NCI-H2081 treated with DMSO at 0.1 percent for 48 hours (cell line): ENCODE measurements at places on chromosomes 16 and 17.

DNA sequence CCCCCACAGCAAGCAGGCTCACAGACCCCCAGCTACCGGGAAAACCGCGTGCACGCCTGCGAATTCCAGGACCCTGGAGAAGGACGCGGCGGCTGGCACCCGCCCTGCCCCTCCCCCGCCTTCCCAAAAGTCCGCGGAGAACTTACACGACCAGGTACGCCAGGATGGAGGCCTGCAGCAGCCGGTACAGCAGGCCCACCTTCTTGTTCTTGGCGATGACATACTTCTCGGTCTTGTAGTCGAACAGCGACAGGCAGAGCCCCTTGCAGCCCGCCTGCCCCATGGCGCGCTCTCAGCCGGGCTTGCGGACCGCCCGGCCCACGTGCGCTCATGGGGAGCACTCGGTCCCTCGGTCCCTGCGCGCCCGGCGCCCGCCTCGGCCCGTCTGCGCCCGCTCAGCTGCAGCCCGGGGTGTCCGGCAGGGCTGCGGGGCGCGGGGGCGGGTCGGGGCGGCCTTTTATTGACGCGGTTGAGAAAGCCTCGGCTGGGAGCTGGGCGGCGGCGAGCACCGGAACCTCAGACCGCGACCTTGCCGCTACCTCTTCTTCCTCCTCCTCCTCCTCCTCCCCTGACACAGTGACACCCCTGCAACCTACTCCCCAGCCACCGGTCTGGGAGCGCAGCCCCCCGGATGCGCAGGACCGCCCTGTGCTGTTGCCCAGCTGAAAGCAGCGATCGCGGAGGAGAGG lies at the start of gene P2RX5:
Gene P2RX5, minus strand, starts transcription at position 433 of the 689 bp plus-strand sequence. Its CDS starts 150 bp downstream, at position 283.
- DNase-seq, result no peak

DNA sequence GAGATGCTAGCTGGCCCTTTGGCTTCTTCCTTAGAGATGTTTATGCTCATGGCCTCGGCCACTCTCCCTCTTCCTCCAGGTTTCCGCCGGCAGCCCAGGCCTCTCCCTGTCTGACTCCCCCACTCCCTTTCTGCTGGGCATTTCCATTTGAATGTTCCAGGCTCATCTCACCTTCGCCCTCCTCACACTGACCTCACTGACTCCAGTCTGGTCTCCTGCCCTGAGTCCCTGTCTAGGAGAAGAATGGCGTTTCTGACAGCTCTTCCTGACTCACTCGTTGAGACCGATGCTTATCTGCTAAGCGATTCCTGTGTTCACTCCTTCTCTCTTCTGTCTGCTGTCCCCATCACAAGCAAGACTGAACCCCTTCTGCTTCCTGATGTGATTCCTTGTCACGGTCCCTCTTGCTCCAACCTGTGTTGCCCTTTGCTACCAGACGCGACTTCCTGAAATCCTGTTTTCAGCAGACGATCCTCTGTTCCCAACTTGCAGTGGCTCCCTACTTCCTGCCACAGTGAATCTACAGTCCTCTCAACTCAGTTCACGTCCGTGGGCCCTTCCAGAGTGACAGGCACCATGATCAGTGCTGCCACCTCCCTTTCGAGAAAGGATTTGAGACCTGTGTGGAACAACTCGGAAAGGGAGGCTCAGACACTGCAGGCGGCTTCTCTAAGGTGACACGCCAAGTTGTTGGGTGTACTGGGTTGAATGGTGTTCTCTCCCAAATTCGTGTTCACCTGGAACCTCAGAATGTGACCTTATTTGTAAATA lies 176.4 kb downstream of the MSI2 start:
- DNase-seq, result no peak

- DNase-seq, result no peak
Observed at GRCh38 chr16:69318177-69318910, 7.2 kb downstream of the VPS4A start.

DNA sequence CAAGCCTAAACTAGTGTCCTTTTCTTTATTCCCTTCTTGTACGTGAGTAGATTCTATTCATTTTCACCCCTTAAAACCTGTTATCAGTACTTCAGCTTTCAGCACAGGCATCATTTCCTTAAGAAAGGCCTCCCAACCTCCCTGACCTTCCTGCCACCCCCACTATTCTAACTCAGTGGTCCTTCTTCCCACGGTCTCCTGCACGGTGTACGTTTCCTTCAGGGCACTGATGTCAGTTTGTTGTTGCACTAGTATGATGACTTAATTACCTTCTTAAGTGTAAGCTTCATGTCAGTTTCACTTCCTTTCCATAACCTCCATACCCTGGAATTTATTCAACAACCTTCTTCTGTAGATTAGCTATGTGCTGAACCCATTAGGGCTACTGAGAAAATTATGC lies 484.2 kb downstream of the HS3ST4 start:
- no peak for DNase-seq

- no peak for DNase-seq
Observed at GRCh38 chr17:31824766-31825360, 34.2 kb downstream of the COPRS start.
